CD4-positive, alpha-beta T cell (primary cell): ENCODE measurements at places on chromosomes 4 and X.

DNA sequence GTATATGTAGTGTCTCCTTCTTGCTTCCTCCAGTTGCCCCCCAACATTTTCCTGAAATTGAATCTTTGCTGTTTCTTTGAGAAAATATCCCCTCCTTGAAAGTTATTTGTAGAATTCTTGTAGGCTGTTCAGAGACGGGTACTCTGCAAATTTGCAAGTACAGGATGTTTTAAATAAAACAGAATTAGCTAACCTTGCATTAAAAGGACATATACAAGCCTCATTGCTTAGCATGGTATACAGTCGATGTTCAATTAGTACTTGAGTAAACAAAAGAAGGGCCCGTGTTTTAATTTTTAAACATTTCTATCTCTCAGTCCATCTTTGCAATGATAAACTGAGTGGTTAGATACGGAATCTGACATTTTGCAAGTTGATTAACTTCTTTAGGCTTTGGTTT lies 50.8 kb downstream of the RAPGEF2 start:
- DNase-seq = no peak

DNA sequence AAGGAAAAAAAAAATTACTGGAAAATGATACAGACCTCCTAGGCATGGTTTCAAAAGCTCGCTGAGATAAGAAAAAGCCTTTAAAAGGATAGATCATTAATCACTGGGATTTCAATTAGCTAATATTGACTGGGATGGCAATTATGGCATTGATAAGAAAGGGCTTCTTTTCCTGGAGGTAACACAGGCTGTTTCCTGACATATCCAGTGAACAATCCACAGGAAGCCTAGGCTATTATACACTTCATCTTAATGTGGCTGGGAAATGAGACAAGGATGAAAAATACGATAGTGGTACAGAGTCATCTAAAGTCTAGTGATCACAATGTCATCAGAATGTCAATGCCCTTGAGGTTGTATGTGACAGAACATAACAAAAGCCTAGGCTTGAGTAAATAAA lies 1579.3 kb downstream of the C4orf33 start:
- DNase-seq = no peak

DNA sequence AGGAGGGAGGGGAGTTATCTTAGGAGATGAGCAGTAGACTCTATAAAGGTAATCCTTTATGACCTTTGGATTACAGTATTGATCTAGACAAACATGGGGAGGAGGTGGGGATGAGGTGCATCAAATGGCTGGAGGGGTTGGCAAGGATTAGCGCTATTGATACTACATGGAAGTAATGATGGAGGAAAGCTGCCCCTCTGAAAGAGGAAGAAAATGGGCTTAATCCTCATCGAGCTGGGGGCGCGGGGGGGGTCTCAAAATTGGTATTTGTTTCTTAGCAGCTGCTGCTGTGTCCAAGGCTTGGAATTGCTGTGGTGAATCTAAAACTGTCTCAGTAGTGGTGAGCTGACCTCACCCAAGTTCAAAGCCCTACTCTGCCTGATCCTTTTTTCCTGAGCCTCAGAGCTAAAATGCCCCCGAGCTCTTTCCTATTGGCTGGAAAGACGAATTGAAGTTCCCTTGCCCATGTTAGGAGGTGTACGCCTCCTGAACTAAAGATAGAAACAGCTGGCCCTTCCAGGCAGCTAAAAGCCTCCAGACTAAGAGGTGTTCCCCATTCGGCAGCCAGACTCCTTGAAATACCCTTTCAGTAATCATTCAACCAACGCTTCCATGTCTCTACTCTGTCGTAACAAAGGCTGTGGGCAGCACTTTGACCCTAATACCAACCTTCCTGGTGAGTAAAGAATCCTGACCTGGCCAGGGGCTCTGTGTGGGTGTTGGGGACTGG lies at the start of gene ITGB1BP2:
TSS of gene ITGB1BP2 (plus strand) at position 556 of the 730 bp plus-strand sequence. CDS start at position 613, 57 bp downstream.
- no peak for DNase-seq

DNA sequence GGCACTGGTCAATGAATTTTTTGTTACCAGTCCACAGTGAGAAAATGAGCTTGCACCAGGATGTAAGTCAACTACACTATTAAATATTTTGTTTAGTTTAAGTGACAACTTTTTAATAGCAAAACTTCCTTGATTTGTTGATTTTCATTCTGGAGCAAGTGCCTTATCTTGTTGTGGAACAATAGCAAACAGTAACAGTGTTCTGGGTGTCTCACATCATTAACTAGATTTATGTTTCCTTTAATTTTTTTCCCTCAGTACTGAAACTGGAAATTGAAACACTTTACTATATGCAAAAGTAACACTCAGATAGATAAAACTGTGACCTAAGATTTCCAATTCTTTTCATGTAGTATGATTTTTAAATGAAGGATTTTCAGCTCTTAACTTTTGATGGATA lies 80.1 kb downstream of the GALNT7 start:
- no peak for DNase-seq

DNA sequence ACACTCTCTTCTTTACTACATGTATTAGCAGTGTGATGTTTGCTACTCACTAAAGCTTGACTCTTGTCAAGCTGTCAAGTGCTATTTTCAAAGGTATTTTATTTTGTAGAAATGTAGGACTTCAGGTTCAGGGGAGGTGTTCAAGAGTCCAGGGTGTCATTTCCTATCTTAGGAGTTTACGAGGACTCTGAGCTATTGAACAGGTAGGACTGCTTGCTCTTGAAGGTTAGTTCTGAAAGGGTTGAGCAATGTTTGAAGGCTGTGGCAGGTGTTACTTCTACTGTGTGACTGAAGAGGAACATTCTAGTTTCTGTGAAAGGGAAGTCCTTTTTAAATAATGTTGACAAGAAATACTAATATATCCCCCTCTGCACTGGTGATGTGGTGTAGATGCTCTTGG lies 1151.2 kb downstream of the PDHA2 start:
- no peak for DNase-seq

- no peak for DNase-seq
These were observed 460.2 kb downstream of the GABRG1 start for GRCh38 chr4:45663628-45664081.
